Stromal cell of bone marrow (primary cell): ENCODE measurements at places on chromosomes 3 and 15.

- no peak for DNase-seq
These were observed 2.7 kb upstream of the SERF2 start for GRCh38 chr15:43789409-43789808.

DNA sequence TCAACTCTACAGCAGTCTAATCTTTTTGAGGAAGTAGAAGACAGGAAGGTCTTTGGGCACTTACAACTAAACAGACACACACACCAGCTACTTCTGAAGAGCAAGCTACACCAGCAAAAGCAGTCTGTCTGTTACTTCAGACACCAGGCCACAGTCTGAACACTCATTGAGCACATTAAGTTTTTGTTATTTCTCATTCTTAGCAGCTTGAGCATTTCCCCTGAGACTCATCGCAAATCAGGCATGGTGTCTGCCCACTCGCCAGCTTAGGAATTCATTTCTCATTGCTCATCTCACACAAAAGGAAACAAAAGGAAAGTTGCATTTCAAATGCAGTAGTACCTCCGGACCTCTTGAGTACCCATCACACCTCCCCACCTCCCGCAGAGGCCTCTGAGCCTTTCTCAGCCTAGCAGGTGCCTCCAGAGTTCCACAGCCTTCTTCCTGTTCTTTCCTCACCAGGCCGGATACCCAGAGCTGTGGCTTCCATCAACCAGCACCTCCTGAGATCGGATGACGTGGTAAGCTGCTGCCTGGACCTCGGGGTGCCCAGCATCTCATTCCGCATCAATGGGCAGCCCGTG, 302.0 kb downstream of the RYR3 start:
- peak; percentile 6 for DNase-seq

DNA sequence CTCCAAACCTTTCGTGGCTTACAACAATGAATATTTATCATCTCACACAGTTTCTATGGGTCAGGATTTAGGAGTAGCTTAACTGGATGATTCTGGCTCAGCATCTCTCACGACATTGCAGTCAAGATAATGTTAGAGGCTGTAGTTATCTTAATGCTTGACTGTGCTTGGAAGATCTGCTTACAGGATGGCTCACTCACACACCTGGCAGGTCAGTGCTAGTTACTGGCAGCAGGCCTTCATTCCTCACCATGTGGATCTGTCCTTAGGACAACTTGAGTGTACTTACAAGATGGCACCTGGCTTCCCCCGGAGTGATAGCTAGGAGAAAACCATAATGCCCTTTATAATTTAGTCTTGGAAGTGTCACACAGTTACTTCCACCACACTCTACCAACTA, 32.8 kb upstream of the OXTR start:
- no peak for DNase-seq

DNA sequence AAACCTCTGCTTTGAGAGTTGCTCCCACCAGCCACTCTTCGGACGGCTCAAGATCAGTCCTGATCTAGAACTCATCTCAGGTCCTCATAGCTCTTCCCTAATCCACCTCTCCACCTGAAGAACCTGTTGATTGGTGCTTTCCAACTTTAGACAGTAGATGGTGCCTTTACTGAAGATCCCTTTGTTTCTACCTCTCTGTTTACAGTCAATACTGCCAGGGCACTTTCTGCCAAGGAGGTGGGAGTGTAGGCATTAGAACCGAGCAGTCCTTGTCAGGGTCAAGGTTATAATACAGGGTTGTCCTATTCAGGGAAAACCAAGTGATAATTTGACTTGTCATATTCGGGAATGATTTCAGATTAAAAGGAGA, 1.2 kb downstream of the CGNL1 start:
- no peak for DNase-seq

GRCh38 chr3:3177861-3178497, 1.5 kb downstream of the CRBN start:
- DNase-seq = no peak

DNA sequence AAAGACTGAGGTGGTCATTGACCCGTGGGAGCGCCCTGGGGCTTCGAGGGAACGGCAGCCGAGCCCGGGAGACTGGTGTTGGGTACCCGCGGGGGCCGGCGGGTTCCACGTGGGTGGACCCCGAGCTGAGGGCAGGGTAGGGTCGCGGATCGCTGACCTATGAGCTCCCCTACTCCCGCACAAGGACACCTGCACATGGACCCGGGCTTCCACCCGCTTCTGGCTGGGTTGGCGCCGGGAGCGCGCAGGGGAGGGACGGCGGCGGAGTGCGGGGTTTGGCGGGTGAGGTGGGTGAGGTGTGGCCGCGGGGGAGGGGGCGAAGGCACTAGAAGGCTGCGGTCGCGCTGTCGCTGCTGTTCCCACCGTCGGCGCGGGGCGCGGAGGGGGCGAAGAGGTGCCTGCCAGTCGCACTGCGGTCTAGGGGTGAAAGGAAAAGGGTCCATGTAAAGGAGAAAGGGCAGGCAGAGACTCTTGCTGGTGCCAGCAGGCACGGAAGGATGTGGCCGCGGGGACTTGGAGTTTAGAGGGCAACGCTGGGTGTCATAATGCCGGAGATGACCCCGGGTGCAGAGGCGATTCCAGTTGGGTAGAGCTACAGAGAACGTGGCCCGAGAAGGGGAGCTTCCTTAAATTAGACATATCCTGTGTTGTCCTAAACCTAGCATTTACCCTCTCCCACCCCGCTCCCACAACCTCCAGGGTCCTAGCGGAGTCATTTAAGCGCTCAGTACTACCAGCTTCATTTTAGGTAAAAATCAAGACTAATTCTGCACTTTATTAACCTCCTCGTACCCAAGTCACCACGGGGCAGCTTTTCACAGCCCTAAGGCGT, 245.9 kb upstream of the TOPAZ1 start:
- DNase-seq = no peak

DNA sequence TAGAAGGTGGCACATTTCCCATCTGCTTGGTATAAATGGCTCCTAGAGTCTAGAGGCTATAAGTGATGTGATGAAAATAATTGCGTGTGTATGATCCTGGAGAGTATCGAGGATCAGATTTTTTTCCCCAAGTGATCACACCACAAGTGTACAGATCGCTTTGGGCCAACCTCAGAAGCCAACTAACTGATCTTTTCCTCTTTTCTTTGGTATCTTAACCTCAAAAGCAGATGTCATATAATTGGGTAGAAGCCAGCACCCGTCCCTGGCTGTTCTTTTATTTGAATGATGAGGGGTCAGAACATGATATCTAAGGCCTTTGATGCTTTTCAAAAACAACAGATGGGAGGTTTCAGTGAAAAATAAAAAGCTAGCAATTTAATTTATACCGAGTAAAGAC, 3.3 kb downstream of the P2RY14 start:
- DNase-seq = no peak

DNA sequence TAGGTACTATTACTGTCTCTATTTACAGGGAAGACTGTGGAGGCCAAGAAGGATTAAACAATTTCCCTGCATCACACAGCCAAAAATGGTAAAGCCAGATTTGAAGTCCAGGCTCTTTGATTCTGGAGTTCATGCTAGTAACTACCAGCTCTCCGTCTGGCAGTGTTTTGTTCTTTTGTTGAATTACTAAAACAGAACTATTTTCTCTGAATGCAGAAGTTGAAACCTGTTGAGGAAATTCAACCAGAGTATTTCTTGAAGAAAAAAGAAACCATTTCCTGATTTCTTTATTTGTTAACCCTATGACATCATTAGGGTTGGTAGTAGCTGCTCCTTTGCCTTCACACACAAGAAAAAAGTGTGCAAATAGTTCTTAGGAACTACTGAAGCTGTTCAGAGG, 34.3 kb downstream of the CRTC3 start:
- no peak for DNase-seq

- no peak for DNase-seq
These were observed 419.7 kb downstream of the ZBTB20 start for GRCh38 chr3:114727373-114727772.

DNA sequence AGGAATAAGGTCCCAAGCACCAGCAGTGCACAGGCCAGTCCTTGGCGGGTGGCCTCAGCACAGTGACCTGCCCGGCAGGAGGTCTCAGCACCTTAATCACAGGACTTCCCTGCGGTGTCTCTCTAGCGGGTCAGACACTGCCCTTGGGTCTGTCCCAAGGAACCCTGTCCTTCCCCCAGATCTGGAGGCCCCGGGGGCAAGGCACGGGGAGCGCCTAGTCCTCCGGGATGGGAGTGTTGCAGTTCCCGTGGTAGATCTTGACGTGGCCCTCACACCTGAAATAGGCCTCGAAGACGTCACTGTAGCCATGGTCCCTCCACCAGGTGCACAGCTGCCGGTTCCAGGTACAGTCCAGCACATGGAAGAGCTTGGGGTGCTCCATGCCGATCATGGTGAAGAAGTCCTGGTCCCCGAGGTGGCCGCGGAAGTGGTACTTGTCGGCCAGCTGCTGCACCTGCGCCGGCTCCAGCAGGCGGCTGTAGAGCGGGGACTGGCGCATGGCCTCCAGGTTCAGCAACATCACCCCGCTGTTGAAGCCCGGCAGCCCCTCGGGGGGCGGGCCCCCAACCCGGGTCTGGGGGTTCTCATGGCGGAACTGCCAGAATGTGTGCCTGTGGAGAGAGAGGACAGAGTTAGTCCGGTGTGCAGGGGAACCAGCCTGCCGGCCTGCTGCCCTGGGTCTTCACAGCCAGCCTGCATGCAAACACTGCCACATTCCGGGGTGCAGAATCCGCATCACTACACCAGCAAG, 201.3 kb downstream of the XXYLT1 start:
- DNase-seq = no peak

DNA sequence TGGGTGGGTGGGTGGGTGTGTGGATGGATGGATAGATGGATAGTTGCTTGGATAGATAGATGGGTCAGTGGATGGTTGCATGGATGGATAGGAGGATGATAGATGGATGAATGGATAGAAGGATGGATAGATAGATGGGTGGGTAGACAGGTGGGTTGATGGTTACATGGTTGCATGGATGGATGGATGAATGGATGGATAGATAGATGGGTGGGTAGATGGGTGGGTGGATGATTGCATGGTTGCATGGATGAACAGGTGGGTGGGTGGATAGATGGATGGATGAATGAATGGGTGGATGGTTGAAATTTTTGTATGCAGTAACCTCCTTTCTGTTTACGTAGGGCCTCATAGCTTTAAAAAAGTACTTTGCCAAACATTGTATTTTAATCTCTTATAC, 79.5 kb downstream of the LRRK1 start:
- no peak for DNase-seq

DNA sequence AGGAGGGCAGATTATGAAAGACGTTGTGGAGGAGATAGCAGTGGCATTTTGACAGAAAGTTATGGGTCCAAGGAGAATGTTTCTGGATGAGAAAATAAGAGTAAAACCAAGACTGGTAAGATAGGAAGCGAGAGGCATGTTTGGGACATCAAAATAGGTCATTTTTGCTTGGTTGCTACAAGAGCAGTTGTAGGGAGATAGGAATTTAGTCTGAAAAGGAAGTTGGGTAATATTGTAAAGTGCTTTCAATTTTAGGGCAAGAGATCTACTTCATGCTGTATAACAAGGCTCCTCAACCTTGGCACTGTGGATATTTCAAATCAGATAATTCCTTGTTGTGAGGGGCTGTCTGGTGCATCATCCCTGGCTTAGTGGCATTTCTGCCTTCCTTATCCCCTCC, 118.0 kb upstream of the DPH6 start:
- DNase-seq = no peak

DNA sequence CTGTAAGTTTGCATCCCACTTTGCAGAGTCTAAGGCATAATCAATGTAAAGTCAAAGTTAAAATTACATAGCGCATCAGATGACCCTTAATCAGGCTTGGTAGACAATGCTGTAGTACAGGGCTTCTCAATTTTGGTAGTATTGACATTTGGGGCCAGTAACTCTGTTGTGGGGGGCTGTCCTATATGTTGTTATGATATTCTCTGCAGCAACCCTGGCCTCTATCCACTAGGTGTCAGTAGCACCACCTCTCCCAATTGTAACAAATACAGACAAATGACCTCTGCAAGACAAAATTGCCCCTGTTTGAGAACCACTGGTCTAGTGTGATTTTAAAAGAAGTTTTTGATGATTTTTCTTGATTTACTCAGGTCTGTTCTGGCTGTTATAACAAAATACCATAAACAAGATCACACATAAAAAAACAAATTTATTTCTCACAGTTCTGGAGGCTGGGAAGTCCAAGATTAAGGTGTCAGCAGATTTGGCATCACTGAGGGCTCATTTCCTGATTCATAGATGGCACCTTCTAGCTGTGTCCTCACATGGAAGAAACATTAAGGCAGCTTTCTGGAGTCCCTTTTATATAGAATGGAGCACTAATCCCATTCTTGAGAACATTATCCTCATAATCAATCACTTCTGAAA, 37.6 kb upstream of the SLC9A9 start:
- DNase-seq = no peak

- peak; percentile 84 for DNase-seq
These were observed 19.1 kb upstream of the TPM1 start for GRCh38 chr15:63023351-63023945.

GRCh38 chr3:159170436-159171003, 368.7 kb downstream of the MFSD1 start:
- no peak for DNase-seq

DNA sequence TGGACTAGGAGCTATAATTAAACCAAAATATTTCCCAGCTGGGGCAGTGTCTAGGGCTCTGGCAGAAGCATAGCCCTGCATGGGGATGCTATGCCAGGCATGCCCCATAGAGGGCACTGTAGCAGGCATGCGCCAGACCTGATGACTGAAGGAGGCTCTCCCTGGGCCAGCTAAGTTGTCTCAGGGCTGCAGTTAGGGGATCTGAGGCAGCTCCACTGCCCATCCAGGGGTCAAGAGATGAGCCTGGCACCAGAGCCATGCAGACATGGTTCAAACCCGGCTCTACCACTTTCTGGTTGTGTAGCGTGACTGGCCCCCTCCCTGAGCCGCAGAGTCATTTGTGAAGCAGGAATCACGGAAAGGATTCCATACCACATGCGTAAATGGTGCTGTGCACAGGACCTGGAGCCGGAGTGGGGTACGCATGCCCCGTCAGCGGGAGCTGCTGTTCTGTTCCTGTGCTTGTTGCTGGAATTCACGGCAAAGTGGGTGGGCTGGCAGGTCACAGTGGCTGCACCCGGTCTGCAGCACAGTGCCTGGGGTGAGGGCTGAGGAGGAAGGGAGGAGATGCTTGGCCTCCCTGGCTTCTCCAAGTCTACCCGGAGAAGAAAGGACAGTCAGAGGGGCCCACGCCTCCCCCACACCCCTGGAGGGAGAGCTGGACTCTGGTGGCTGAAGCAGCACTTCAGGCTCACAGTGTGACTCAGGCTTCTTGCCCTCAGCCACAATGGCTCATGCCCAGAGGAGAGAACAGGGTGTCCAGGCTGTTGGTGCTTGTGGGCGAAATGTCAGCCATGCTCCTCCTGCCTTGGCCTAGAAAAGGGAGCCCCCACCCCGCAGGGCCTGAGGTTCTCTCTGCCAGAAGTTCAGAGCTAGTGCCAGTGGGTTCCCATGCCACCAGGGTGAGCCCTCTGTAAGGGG, 43.1 kb downstream of the DNASE1L3 start:
- peak; percentile 37 for DNase-seq

- DNase-seq = no peak
These were observed 4.3 kb upstream of the CLK3 start for GRCh38 chr15:74611341-74611740.
